ENCODE measurements at places on chromosomes 2 and 18. TPM values are rescaled to one million over a fixed set of nuclear protein-coding genes. Genes with fewer than 3 reads are reported as not detected.

The MYCN gene
- not detected for total RNA-seq

The IL36G gene
- total RNA-seq = not detected

The MCM6 gene
- 4.9 TPM for total RNA-seq

The UGT1A6 gene
- total RNA-seq = not detected

The PLCD4 gene
- total RNA-seq = 0.52 TPM

GRCh38 chr2:241868661-241869081 lies 858 bp upstream of the RTP5 start:
- peaks cover 11% of the 10 kb centered on the region for H3K27me3 ChIP-seq
- H3K4me3 ChIP-seq = no peak overlapping the region
- H3K4me1 ChIP-seq = peaks cover 6% of the 10 kb centered on the region

GRCh38 chr18:64416990-64417389 lies 268.1 kb upstream of the LINC00305 start:
- no peaks in the 10 kb centered on the region for H3K36me3 ChIP-seq
- no peaks in the 10 kb centered on the region for H3K27me3 ChIP-seq
- H3K4me3 ChIP-seq = no peak overlapping the region
- DNase-seq = no peak
- no peak overlapping the region for H3K27ac ChIP-seq

- DNase-seq = peak; percentile 48
- peak within 1 kb of the TSS; percentile 95 for H3K27ac ChIP-seq
- H3K36me3 ChIP-seq = no peaks in the 10 kb centered on the region
- peak within 1 kb of the TSS; percentile 68 for H3K4me3 ChIP-seq
- no peaks in the 10 kb centered on the region for H3K27me3 ChIP-seq
These were observed at the start of gene BAZ2B for GRCh38 chr2:159616286-159616701. BAZ2B (minus strand) TSS chr2:159616548; CDS start chr2:159478719, 137,829 bp downstream.

GRCh38 chr2:230658577-230658876 lies 54.1 kb upstream of the CAB39 start:
- H3K4me3 ChIP-seq = no peak overlapping the region
- DNase-seq = no peak

DNA sequence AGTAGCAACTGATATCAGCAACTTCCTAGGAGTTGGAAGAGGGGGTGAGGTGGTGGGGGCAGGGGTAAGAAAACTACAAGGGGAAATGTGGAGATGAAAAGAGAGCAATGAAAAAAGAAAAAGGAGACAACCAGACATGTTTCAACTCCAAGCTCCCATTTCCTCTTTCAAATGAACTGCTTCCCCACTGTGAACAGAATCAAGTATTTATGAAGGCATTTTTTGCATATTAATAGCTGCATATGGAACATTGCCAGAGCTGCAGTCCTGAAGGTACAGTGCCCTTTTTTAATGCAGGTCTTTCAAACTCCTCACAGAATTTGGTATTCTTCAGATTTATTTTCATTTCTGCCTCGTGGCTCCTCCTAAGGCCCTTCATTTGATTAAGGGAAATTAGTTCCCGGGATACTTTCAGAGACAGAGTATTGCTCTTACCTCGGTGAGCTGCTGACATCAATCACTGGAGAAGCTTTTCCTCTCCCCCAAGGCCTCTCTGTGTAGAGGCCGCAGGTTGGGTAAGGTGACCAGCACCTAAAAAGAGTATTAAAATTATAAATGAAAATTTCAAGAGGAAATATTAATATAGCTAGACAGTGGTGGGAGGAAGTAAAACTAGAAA lies 68.4 kb downstream of the KIAA2012 start:
- H3K27ac ChIP-seq = no peak overlapping the region
- no peaks in the 10 kb centered on the region for H3K36me3 ChIP-seq
- no peaks in the 10 kb centered on the region for H3K4me1 ChIP-seq
- H3K27me3 ChIP-seq = no peaks in the 10 kb centered on the region
- DNase-seq = no peak
- no peak overlapping the region for H3K4me3 ChIP-seq

DNA sequence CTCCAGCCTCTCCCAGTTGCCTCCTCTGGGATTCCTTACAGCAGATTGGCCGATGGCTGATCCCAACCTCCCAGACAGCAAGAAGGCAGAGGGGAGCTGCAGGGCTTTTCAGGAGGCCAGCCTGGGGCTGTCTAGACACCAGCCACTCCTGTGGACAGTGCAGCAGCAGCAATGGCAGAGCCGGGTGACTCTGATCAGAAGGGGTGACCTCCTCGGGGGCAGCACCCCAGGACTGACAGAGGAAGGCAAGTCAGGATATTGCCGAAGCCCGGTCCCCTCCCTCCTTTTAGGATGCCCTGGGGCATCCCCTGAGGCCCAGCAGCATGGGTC lies 84.5 kb downstream of the INHBB start:
- H3K4me1 ChIP-seq = no peaks in the 10 kb centered on the region
- H3K27me3 ChIP-seq = no peaks in the 10 kb centered on the region
- H3K36me3 ChIP-seq = no peaks in the 10 kb centered on the region
- no peak for DNase-seq
- H3K4me3 ChIP-seq = no peak overlapping the region

GRCh38 chr2:200308546-200309295 lies 2.2 kb downstream of the SPATS2L start:
- H3K36me3 ChIP-seq = no peaks in the 10 kb centered on the region
- H3K27ac ChIP-seq = peak overlapping the region; percentile 95
- H3K4me3 ChIP-seq = no peak overlapping the region
- no peak for DNase-seq

DNA sequence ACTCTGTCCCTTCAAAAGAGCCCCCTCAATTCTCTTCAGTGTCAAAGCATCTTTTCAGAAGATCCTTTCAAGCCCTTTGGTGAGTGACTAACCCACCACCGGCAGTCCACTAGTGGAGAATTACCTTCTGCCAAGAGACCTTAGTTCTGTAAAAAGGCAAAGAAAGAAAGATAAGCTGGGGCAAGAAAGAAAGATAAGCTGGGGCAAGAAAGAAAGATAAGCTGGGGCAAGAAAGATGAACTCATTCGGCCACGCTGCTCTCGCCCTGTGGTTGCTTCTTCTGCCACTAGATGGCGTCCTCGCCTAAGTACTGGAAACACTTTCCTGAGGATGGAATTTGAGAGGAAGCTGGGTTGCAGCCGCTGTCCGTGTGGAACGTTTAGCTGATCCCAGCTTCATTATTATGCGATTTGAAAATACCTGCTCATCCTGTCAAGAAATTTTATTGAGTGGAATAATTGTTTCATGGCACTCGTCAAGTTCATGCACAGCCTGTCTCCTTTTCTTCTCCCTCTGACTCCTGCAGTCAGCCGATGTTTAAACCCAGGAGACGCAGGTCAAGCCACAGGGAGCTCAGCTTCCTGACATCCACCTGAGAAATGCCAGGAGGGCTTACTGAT lies 17.3 kb upstream of the ANXA4 start:
- H3K27ac ChIP-seq = no peak overlapping the region
- peak; percentile 88 for DNase-seq
- no peaks in the 10 kb centered on the region for H3K27me3 ChIP-seq
- no peak overlapping the region for H3K4me3 ChIP-seq
- H3K36me3 ChIP-seq = no peaks in the 10 kb centered on the region

- H3K4me3 ChIP-seq = no peak overlapping the region
- DNase-seq = no peak
- peaks cover 5% of the 10 kb centered on the region for H3K4me1 ChIP-seq
- no peaks in the 10 kb centered on the region for H3K36me3 ChIP-seq
- H3K27ac ChIP-seq = no peak overlapping the region
These were observed 26.1 kb downstream of the MPHOSPH10 start for GRCh38 chr2:71156573-71156972.

DNA sequence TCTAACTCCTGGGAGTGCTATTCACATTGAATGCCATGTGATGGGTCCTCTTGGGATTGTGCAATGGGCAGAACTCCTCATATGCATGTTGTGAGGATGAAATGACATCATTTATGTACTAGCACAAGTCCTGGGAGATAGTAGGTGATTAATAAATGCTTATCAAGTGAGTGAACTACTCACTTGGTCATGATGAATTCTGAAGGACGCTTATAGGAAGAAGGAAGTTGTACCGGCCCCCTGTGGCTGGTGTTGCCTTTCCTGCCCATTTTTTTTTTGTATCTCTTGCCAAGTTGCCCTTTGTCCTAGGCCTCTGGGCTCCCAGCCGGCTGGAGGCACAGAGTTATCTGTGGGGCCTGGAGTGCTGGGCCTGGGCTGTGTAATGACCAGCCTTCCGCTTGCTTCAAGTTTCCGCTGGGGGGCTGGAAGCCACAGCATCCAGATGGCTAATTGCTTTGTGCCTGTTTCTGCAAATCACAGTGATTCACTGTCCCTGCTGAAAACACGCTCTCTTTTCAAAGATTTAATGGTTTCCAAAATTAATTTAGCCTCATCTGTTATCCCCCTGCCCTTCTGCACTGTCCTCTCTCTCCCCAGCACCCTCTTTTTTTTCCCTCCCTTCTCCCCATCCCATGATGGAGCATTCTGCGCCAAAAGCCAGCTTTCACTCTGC lies 33.7 kb upstream of the MRPL33 start:
- H3K4me1 ChIP-seq = peaks cover 36% of the 10 kb centered on the region
- DNase-seq = peak; percentile 59
- H3K27ac ChIP-seq = no peak overlapping the region
- H3K27me3 ChIP-seq = no peaks in the 10 kb centered on the region
- H3K36me3 ChIP-seq = no peaks in the 10 kb centered on the region

- no peaks in the 10 kb centered on the region for H3K4me1 ChIP-seq
- no peak overlapping the region for H3K4me3 ChIP-seq
- DNase-seq = peak; percentile 22
- H3K27ac ChIP-seq = no peak overlapping the region
- H3K36me3 ChIP-seq = no peaks in the 10 kb centered on the region
These were observed 23.6 kb upstream of the SLC9A4 start for GRCh38 chr2:102449370-102449974.

DNA sequence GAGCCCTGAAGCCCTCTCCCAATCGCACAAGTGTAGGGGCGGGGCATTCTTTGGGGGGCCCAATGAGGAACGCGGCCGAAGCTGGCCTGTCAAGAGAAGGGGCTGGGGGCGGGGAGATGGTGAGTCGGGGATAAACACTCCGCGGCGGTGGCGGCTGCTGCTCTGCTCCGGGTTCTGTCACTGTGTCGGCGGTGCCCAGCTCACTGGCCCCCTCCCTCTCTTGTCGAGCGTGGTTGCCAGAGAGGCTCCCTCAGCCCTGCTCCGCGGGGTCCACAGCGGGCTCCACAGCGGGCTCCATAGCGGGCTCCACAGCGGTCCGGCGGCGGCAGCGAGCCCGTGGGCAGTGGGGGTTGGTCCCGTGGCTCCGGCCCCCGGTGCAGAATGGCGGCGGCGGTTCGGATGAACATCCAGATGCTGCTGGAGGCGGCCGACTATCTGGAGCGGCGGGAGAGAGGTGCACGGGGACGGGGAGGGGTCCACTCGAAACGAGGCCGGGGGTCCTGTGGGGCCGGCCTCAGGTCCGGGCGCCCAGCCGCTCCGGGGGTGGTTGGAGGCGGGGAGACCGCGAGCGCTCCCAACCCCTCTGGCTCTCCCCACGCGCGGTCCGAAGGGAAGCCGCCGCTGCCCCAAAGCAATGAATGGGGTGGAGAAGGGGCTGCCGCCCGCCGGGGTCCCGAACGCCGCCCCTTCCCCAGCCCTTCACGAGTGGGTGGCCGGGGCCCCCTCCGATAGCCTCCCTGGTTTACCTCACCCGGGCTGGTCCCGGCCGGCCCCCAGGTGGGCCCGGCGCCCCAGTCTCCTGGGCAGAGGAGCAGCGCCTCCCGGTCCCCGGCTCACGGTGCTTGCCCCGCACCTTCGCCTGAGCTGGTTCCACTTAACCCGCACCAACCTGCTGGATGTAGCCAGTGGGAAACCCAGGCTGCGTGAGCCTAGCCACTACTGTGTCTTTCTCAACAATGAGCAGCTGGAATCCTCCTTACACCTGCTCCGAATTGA lies at the start of gene MXD1:
Gene MXD1, plus strand, starts transcription at position 160 of the 996 bp plus-strand sequence. Its CDS starts 222 bp downstream, at position 382.
- H3K27ac ChIP-seq = peak within 1 kb of the TSS; percentile 92
- no peaks in the 10 kb centered on the region for H3K27me3 ChIP-seq
- peak within 1 kb of the TSS; percentile 93 for H3K4me3 ChIP-seq
- peaks cover 2% of the 10 kb centered on the region for H3K36me3 ChIP-seq
- H3K4me1 ChIP-seq = peaks cover 28% of the 10 kb centered on the region

GRCh38 chr2:234679741-234680687 lies 183.1 kb upstream of the ARL4C start:
- no peaks in the 10 kb centered on the region for H3K36me3 ChIP-seq
- no peaks in the 10 kb centered on the region for H3K27me3 ChIP-seq
- no peak overlapping the region for H3K4me3 ChIP-seq
- no peak overlapping the region for H3K27ac ChIP-seq

- H3K27me3 ChIP-seq = no peaks in the 10 kb centered on the region
- no peaks in the 10 kb centered on the region for H3K36me3 ChIP-seq
- peaks cover 12% of the 10 kb centered on the region for H3K4me1 ChIP-seq
- H3K27ac ChIP-seq = no peak overlapping the region
These were observed 6.2 kb downstream of the STRN start for GRCh38 chr2:36960005-36960675.

All from body of pancreas (tissue), 4 donors.